Lung (tissue), 17 donors: ENCODE measurements at places on chromosomes 2 and 18. TPM values are rescaled to one million over a fixed set of nuclear protein-coding genes. Genes with fewer than 3 reads are reported as not detected.

GRCh38 chr18:58800582-58800981, 64.1 kb upstream of the ZNF532 start:
- DNase-seq: no peak

- DNase-seq: peak; percentile 24
These were observed 75.0 kb downstream of the KCNG2 start for GRCh38 chr18:79872527-79873444.

Gene SP3
- polyA plus RNA-seq: 14.5 TPM

Gene SERPINE2
- 7.1 TPM for polyA plus RNA-seq

Gene SRD5A2
- 0.35 TPM for polyA plus RNA-seq
